ENCODE measurements at places on chromosomes 7 and 10.

DNA sequence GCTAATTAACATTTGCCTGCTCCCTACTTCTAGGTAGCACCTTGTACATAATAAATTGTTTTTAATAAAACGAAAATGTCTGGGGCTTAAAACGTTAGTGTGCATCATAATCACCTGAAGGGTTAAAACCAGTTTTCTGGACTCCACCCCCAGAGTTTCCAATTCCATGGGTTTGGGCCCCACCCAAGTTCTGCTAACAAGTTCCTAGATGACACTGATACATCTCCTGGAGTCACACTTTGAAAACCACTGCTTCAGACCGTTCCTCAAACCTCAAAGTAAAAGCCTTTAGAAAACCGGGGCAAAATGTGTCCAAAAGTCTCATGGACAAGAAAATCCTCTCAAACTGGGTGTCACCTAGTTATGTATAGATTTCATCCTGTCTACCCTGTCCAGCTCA, 9.3 kb downstream of the OSBPL3 start:
- DNase-seq: no peak

GRCh38 chr10:14658331-14659127, 116.2 kb downstream of the FAM107B start:
- no peak for DNase-seq

- DNase-seq: no peak
Measured at GRCh38 chr10:88499569-88500470, 83.3 kb downstream of the RNLS start.

DNA sequence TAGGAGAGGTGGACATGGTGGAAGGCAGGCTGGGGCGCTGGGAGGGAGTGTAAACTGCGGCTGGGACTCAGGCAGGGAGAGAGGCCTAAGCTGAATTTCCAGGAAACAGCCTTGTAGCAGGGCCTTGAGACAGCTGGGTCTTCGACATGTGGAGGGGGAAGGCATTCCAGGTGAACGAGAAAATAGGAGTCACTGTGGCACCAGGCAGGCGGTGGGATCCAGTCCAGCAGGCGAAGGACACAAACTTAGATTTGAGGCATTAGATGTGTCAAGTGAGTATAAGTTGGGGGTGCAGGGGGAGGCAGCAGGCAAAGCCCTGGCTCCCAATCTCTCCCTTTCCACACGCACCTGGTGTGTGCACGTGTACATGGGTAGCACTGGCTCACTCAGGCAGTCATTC, 105.3 kb downstream of the PTPN20 start:
- no peak for DNase-seq

DNA sequence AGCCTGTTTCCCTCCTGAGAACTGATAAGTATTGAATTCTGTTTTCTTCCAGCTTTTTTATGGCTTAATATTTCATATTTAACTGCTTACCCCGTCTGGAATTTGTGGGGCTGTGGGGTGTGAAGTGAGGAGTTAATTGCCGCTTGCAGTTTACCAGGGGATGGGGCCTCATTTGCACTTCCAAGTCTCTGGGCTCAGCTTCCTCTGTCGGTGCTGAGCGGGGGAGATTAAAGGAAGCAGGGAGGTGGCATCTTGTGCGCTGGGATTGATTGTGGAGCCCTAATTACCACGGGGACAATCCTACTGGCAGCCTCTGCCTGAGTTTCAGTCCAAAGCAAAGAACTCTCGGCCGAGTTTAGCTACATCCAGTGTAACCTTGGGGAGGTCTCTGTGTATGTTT, 33.4 kb downstream of the ELFN1 start:
- DNase-seq: no peak

GRCh38 chr10:12791728-12792127, 209.8 kb downstream of the CCDC3 start:
- DNase-seq: no peak

DNA sequence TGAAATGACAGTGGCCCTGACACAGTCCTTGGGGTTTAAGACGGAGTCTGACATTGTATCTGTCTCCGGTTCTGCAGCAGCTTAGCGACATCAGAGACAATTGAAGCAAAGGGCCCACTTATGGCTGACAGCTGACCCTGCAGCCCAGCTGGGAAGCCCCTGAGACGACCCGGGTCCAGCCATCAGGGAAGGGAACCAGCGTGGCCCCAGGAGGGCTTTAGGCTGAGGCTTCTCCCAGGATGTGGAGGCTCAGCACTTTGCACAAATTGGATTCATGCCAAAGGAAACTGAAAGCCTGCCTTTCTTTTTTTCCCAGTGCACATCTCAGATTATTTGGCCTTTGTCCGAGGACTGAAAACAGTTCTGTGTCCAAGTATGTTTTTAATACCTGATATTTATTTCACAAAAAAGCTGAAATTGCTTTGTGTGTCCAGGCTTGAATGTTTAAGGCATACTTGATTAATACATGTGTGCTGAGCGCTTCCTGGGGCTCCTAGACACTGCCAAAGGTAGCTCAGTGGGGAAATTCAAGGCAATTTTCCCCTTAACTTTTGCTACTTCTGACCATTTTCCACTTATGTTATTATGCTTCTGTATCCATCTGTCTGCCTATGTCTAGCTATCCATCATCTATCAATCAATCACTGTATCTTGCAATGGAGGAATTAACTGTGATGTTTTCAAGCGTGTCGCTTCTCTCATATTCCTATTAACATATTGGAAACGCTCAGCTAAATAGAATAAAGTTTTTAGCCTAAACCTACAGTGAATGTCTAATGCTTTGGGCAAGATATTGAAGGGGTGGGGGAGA, 34.8 kb downstream of the KLF6 start:
- peak; percentile 53 for DNase-seq

GRCh38 chr10:62268027-62268398, 631 bp downstream of the RTKN2 start:
- DNase-seq: no peak

DNA sequence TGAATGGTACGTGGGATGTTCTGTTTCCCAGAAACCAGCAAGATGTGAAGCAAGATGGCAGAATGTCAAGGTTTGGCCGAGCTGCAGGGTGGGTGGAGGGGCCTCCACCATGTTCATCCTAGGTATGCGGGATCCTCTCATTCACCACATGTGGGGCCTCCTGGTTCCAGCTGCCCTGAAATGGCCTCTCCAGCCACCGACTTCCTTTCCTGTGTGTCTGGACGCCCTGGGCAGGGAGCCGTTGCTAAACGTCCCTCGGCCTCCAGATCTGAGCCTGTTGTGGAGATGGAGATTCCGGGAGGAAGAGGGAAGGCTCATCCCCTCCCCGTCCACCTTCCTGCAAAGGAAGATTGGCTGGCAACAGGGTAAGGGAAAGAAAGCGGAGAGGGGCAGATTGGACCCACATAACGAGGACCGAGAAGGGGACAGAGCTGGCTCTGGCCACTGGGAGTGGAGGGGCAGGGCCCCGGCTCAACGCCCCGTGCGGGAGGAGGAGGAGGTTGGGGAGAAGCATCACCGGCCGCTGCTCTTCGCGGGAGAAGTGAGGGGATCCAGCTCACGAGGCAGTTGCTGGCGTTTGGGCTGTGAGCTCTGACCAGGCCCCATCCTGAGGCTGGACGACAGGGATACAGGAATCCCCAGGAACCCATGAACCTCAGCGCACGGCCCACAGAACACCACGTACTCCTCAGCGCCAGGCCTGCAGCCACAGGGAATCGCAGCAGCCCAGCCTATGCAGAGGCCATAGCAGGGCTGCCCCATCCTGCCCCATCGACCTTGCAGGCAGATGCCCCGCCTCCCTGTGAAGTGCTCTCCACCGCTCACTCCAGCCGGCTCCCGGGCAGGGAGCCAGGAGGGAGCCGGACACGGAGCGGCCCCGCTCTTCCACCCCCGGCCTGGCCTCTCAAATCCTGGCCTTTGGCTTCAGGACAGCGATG, 98.3 kb downstream of the FOXL3 start:
- no peak for DNase-seq

DNA sequence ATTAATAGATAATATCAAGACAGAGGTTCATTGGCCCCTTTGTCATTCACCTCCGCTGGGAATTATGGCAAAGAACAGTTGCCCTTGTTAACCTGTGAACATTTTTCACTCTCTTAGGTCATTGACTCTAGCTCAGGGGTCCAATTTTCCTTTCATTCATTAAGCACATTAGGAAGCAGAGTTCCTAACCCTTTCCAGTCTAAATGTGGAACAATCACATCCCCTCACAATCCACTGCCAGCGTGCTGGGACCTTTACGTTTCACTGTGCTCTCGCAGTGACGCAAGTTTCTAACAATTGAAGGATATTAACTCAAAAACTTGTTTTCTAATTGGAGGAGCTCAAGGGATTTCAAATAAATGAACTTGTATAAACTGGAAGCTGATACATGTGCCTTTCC, 79.3 kb upstream of the MEOX2 start:
- DNase-seq: no peak

GRCh38 chr10:116827214-116827671, 22.1 kb upstream of the ENO4 start:
- DNase-seq: no peak

DNA sequence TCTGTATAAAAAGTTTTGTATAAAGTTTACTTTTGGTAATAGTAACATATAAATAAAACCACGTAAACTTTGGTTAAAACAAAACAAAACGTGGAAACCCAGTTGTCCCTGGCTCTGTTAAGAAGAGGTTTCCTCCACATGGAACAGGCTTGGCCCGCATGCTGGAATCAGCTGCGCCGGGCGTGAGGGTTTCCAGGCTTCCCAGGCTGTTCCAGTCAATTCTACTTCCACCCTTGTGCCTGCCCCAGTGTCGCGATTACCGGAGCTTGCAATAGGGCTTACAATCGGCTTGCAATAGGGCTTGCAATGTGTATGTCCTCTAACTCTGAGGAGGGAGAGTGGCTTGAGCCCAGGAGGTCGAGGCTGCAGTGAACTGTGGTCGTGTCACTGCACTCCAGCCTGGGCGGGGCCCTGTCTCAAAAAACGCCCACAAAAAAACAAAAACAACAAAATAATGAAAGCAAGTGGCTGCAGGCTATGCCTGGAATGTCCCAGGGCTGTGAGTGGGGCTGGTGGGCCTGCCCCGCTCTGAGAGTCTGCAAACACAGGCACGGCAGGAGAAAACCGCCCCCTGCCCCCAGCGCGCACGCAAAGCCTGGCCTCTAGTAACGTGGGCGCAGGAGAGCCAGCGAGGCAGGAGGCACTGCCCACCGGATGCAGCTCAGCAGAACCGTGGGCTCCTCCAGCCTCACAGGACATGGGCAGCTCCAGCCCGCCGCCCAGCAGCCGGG, 16.3 kb downstream of the CYP2W1 start:
- DNase-seq: no peak

DNA sequence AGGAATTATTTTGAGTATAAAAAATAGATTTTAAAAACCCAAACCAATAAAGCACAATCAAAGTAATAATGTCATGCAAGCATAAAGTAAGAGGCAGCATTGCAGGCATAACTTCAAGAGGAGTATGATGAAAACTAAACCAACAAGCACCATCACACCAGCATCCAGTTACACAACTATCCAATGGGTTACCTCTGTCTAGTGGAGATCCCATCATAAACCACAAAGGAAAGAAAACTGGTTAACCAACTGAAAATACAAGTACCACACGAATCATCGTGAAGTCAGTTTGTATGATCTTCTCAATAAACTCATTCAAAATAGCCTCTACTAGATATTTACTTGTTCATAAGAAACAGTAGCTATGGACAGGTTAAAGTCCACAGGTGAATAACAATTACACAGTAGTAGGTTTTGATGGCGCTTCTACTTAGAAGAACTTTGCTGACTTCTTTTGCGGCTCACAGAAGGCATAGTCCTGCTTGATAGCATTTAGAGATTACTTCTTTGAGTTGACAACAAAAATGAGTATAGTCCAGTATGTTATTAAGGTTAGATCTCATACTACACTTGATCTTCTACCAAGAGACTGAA, 116.6 kb downstream of the MICU1 start:
- no peak for DNase-seq

DNA sequence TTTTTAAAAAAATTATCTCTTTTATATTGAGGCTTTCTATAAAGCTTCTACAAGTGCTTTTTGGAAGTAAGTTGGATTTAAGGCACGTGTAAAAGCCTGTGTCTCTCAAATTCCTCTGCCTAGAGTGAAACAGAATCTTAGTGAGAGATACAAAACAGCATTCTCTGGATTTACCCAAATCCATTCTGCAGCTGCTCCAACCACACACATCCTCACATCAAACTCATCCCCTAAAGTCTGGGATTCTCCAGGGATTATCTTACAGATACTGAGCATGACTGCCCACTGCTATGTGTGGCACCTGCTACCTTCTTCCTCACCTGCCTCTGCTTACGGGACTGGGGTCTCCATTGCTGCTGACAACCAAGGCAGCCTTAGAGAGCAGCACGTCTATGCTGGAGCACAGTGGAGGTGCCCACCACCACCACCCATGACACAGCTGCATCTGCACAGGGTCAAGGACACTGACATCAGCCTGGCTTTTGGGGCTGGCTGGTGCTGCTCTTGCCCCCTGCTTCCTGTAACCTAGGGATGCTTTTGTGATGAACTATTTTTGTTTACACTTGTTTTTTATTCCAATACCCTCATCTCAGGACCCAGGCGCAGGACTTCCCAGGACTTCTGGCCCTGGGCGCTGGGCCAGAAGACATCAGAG, 139.2 kb upstream of the NAMPT start:
- peak; percentile 52 for DNase-seq

DNA sequence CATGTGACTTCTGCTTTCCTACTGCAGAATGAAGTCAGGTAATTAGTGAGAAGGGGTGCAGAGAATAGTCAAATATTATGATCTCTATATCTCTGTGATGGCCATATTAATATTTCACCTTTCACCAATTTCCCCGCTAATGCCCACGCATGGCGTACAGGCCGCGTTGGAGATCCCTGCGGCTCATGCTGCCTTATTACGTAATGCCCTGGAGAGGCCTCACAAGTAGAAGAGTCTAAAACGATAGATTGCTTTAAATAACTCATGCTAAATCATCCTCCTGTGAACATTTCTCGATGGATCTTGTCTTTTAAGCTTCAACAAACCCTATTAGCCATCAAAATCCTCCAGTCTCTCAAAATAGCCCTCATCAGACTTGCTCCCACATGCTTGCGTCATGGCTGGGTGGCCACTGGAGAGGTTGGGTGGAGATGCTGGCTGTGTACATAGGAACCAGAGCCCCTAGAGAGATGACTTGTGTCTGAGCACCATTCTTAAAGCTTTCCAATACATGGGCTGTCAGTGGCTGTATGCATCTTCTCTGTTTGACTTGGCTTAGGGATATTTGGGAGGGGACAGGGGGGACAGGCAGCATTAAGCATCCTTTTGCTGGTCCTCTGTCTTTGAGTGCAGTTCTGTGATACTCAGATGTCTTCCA, 79.5 kb upstream of the INSYN2A start:
- DNase-seq: no peak

DNA sequence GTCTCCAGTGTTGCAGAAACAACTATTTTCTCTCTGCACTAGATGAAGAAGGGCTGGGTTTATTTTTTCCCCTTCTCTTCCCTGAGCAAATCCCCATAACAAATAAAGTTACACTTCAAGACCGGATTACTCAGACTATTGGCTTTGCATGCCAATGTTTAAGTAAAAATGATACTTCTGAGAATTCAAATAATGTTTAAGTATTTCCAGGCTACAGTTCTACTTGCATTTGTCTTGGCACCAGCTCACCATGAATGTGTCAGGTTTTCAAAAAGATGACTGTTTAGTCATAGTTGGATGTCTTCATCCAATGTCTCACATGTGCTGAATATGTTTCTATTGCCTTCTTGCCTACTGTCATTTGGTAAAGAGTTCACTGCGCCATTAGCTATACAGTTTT, 912.6 kb downstream of the GATA3 start:
- no peak for DNase-seq

GRCh38 chr10:114879093-114879492, 57.5 kb downstream of the FHIP2A start:
- no peak for DNase-seq

- DNase-seq: no peak
Measured at GRCh38 chr7:20249376-20249775, 32.2 kb upstream of the MACC1 start.

Data from activated CD4-positive, alpha-beta T cell treated with anti-CD3 and anti-CD28 coated beads, Interleukin-2, amount 10 ng/mL, durations not matched to agents 24 days and 14 days (primary cell).